Activated CD8-positive, alpha-beta T cell treated with anti-CD3 and anti-CD28 coated beads, Interleukin-2, amount 10 ng/mL, durations not matched to agents 7 days and 5 days (primary cell): ENCODE measurements at places on chromosomes 16 and 17. TPM values are rescaled to one million over a fixed set of nuclear protein-coding genes. Genes with fewer than 3 reads are reported as not detected.

The WNK4 gene
- total RNA-seq: 0.66 TPM

The DYNLRB2 gene
- not detected for total RNA-seq

The LPO gene
- not detected for total RNA-seq

The OR1F1 gene
- total RNA-seq: not detected

The CA5A gene
- not detected for total RNA-seq

The MYO15A gene
- total RNA-seq: 0.34 TPM

The CDH5 gene
- not detected for total RNA-seq

The SLC5A11 gene
- 0.44 TPM for total RNA-seq

The RNF157 gene
- total RNA-seq: 165 TPM

The MTHFSD gene
- total RNA-seq: 22.8 TPM

GRCh38 chr17:79911430-79912399 lies 72.5 kb upstream of the CBX4 start:
- no peak for DNase-seq

DNA sequence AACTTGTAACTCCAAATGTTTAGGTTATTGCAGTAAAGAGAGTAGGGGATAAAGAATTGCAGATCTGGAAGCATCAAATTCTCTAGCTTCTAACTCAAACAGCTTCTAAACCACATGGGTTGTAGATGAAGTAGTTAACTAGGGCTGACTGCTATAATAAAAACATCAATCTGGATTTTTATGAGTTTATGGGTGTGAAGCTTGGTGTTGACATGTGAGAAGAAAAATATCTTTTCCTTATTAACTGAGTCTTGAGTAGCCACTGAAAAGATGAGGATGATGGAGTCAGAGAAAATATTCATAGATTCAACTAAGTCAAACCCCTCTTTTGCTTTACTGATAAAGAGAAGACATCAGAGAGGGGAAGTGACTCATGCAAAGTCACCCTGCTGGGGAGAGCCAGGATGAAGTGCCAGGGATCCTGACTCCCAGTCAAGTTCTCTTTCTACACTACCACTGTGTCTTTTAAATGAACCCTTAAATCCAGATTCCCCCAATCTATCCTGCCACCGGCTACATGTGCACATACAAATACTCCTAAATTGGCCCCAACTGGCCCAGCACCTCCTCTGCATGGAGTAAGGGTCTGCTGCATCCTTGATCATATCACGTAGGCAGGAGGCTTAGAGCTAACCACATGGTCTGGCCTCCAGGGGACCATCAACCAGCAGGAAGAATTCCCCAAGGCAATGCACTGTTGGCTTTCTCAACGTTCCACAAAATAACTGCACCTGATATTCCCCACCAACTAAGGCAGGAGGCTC lies 264.0 kb upstream of the CCL2 start:
- DNase-seq: no peak

DNA sequence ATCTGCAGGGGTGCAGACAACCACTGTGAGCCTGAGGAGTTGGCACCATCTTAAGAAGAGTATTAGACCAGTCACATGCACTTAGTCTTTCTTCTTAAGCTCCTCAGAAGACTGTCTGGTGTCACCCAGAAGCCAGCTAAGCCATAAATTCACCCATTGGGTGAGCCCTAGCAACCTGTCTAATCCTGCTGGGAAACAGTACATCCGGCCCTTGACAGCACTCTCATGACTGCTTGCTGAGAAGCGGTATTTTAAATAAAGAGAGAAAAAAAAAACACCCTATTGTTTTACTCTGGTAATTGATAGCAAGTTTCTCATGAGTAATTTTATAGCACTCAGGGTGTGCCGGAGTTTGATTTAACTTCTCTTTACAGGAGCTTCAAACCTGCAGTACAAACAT lies 134.7 kb downstream of the SOX9 start:
- no peak for DNase-seq

DNA sequence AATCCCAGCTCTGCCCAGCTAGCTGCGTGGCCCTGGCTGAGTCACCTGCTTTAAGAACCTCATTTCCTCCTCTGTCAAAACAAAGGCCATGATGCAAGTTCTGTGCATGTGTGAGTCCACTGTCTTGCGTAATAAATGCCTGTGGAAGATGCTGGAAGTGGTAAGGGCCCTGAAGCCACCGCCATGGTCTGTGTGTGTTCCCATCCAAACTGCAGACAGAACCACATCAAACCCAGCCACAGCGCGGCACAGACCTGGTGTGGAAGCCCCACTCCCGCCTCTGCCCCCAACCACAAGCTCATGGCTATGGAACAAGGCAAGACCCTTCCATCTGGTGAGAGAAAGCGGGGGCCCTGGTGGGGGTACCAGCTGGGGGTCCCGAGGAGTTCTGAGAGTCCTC lies 26.0 kb downstream of the NECAB2 start:
- peak; percentile 25 for DNase-seq

DNA sequence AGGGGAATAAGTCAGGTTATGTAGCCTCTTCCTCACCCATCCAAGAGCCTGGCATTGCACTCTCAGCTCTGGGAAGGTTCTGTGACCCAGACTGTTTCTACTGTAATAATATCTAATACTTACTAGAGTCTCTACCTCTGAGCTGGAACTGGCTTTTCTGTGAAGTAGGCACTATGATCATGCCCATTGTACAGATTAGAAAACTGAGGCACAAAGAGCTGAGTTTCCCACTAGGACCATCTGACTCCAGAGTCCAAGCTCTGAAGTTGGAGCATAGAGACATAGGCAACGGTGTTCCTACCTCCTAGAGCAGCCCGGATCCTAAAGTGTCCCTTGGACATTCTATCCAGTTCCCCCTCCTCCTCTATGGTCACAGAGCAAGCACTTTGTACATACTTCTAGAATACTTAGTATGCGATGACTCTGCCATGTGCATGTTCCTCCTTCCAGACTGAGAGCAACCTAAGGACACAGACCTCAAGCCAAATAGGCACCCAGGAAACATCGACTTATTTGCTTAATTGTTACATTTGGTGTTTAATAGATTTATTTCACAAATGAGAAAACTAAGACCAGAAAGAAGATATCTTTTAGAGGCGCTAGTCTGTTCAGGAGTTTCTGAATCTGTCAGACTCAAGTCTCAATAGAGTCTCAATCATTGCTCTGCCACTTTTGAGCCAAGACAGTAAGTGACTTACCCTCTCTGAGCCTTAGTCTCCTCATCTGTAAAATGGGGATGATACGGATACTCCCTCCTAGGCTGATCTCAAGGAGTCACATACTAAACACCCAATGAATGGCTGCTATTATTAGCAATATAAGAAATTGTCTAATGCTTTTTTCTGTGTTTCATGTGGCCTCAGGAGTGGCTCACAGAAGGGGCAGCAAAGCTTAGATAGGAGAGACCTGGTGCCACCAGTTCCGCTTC lies 3.6 kb downstream of the CLEC19A start:
- no peak for DNase-seq

DNA sequence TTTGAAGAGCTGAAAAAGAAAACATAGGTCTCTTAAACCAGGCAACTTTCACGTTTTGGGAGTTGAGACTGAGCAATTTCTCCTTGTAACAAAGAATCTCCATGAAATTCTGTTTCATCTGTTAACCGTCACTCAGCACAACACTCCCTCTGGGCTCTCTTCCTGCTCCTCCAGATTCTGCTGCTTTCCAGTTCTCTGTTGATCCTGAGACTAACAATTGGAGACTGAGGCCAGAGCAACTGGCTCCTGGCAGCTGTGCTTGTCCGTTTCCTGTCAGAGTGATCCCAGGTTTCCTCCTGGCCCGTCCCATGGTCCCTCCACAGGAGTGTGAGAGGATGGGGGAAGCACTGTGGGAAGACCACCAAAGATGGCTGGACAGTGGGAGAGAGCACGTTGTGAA lies 32.5 kb downstream of the IST1 start:
- DNase-seq: no peak

DNA sequence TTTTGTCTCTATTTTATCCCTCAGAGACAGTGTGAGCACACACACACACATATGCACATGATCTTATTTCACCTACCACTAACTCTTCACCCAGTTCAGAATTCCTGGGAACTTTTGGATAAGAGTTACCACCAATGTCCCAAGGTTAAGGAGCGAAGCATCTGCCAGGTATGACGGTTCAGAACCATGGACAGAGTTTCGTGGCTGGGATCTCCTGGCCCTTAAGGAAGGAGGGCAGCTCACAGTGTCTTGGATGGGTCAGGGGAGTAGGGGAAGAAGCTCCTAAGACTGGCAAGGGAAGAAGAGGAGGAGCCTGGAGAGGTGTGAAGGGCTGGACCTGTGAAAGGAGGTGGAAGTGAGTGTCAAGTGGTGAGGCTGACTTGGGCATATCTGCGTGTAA lies 23.0 kb upstream of the TMEM132E start:
- no peak for DNase-seq

GRCh38 chr16:88957887-88958577 lies 19.0 kb downstream of the CBFA2T3 start:
- peak; percentile 49 for DNase-seq

DNA sequence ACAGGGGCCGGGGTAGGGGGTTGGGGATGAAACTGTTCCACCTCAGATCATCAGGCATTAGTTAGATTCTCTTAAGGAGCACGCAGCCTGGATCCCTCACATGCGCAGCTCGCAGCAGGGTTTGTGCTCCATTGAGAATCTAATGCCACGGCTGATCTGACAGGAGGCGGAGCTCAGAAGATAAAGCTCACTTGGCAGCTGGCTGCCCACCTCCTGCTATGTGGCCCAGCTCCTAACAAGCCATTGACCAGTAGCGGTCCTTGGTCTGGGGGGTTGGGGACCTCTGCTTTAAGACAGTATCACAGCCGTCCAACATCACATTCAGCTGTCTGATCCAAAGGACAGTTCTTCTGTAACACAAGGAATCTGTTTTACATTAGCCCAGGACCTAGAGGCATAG lies 62.5 kb downstream of the SLC39A11 start:
- no peak for DNase-seq

DNA sequence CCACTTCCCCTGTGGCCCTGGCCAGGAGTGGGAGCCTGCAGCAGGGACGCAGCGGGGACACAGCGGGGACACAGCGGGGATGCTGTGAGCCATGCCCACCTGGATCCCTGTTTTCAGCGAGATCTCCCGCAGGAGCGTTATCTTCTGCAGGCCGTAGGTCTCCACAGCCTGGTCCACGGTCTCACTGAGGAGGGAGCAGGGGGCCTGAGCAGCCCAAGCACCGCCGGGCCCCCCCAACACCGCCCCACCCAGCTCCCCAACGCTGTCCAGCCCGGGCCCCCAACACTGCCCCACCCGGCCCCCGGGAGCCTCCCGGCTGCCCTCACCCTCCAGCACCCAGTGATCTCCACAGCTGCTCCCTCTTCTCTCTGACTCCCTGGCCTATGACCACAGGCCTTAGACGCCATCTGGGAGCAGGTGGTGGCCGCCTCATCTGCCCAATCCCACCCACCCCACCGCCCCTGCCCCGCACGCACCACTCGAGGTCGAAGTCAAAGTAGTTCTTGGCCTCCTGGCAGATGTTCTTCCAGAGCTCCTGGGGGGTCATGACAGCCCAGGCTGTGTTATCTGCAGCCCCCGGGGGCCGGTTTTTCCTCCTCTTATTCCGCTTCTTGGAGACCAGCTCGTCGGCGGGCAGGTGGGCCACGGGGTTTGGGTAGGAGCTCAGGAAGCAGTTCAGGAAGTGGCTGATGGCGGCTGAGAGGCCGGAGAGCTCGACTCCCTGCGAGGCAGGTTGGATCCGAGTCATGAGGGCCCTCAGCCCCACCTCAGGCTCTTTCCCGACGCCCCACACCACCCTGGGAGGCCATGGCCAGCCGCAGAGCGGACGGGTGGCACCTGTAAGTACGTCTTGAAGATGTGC lies 17.0 kb downstream of the CLUH start:
- DNase-seq: no peak

GRCh38 chr16:53636978-53637377 lies 66.7 kb downstream of the RPGRIP1L start:
- no peak for DNase-seq

GRCh38 chr16:82835487-82836155 lies 208.9 kb downstream of the CDH13 start:
- DNase-seq: no peak

- no peak for DNase-seq
These were observed 10.0 kb upstream of the LITAF start for GRCh38 chr16:11596572-11597226.

- peak; percentile 67 for DNase-seq
These were observed 30.8 kb downstream of the HLF start for GRCh38 chr17:55295411-55296170.

- DNase-seq: no peak
These were observed 51.4 kb downstream of the WSB1 start for GRCh38 chr17:27345141-27345904.
